ENCODE measurements at places on chromosomes 2 and 18. TPM values are rescaled to one million over a fixed set of nuclear protein-coding genes. Genes with fewer than 3 reads are reported as not detected.

The DSC2 gene
- total RNA-seq = 17.2 TPM

DNA sequence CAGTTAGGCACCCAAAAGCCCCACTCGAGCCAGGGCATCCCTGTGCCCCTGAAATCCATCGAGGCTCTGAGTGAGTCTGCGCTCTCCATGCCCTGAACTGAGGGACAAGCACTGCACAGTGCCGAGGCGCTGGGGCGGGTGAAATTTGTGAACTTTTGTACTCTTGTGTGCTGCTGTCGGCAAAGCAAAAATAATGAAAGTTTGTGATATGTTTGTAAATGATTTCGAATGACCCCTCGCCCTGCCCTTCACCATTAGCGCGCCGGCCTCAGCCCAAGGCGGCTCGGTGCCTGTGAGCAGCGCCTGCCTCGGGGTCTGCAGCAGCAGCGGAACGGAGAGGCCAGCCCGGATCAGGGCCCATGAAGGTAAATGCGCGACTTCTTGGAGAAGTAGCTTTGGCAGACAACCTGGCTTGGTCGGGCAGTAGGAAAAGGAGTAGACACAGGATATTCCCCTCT is 1.8 kb upstream of the HOXD4 start:
- no peak overlapping the region for H3K27ac ChIP-seq
- no peak overlapping the region for H3K4me3 ChIP-seq
- H3K4me1 ChIP-seq = no peaks in the 10 kb centered on the region
- peaks cover 98% of the 10 kb centered on the region for H3K27me3 ChIP-seq

DNA sequence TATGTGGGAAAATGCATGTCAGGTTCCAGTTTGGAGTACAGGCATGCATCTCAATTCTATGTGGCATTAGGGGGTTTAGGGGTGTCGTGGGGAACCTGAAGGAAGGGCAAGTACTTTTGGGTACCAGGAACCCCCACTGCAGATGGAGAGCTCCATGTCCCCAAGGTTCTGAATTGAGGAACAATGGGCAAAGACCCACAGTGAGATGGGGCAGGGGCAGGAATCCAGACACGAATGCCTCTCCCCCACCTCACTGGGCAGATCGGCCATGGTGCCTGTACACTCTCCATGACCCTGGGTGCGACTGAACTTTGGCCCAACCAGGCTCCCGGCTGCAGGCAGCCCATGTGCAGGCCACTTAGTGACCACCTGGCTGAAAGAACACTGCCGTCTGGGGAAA is 209.3 kb downstream of the HAUS1 start:
- no peaks in the 10 kb centered on the region for H3K36me3 ChIP-seq
- no peak for DNase-seq
- no peak overlapping the region for H3K4me3 ChIP-seq
- H3K27ac ChIP-seq = no peak overlapping the region
- H3K27me3 ChIP-seq = no peaks in the 10 kb centered on the region

GRCh38 chr2:160516547-160517365 is 23.1 kb upstream of the RBMS1 start:
- H3K4me3 ChIP-seq = no peak overlapping the region
- no peak for DNase-seq
- no peaks in the 10 kb centered on the region for H3K36me3 ChIP-seq
- no peak overlapping the region for H3K27ac ChIP-seq
- H3K27me3 ChIP-seq = no peaks in the 10 kb centered on the region
- no peaks in the 10 kb centered on the region for H3K4me1 ChIP-seq

DNA sequence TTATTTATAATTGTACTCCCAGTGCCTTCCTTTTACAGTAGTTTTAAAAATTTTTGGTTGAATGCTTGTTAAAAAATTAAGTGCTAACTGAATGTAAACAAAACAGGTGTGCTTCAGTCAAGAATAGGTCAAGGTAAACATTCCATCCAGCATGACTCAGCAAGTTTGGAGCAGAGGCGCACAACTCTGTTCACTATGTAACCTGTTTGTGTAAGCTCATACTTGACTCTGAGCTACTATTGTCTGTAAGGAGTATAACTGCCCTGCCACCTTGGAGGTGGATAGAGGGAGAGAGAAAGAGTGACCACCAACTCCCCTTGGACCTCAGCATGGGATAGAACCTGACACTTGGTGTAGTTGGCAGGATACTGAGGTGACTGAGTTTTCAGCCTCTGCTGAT is 207.4 kb upstream of the SYT4 start:
- no peak overlapping the region for H3K4me3 ChIP-seq
- H3K27ac ChIP-seq = no peak overlapping the region
- no peak for DNase-seq
- H3K27me3 ChIP-seq = no peaks in the 10 kb centered on the region

DNA sequence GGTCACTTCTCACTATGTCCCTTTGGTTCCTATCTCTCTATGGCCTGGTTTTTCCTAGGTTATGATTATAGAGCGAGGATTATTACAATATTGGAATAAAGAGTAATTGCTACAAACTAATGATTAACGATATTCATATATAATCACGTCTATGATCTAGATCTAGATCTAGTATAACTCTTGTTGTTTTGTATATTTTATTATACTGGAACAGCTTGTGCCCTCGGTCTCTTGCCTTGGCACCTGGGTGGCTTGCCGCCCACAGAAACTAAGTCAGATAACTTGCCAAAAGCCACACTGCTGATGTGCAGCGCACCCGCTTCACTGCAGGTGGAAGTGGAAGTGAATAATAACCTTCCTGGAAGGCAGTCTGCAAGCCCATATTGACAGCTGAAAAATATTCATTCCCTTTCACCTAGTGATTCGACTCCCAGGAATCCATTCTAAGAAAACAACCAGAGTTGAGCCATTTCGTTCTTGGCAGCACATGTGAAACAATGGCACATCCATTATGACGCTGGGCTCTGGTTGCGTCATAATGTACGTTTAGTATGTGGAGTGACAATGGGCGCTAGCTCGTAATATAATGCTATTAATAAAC is 725 bp upstream of the ANKRD53 start:
- H3K36me3 ChIP-seq = no peaks in the 10 kb centered on the region
- peak overlapping the region; percentile 94 for H3K27ac ChIP-seq
- peaks cover 9% of the 10 kb centered on the region for H3K4me1 ChIP-seq
- peak overlapping the region; percentile 76 for H3K4me3 ChIP-seq

- H3K4me1 ChIP-seq = no peaks in the 10 kb centered on the region
- peaks cover 56% of the 10 kb centered on the region for H3K36me3 ChIP-seq
- H3K27ac ChIP-seq = no peak overlapping the region
- H3K27me3 ChIP-seq = no peaks in the 10 kb centered on the region
Observed at GRCh38 chr2:131058920-131059319, 34.3 kb downstream of the FAM168B start.

DNA sequence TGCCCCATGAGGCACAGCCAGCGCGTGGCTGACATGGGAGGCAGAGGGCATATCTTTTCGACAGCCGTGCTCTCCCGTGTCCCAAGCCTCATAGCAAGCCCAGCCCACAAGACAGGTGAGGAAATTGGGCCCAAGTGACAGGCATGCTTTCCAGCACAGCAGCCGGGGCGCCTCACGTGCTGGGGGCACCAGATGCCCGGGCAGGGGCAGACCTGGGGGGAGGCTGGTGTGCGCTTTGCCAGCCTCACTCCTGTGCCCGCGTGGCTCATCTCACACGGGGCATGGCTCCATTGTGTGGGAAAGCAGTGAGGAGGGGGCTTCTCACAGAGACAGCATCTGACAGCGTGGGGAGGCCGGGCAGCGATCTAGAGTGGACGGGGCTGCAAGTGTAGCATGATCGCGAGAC is 93.2 kb downstream of the USP40 start:
- no peak overlapping the region for H3K27ac ChIP-seq
- DNase-seq = no peak
- H3K4me3 ChIP-seq = no peak overlapping the region
- H3K27me3 ChIP-seq = no peaks in the 10 kb centered on the region
- peaks cover 21% of the 10 kb centered on the region for H3K36me3 ChIP-seq
- H3K4me1 ChIP-seq = peaks cover 7% of the 10 kb centered on the region

- DNase-seq = no peak
- H3K27me3 ChIP-seq = no peaks in the 10 kb centered on the region
- H3K36me3 ChIP-seq = no peaks in the 10 kb centered on the region
- H3K27ac ChIP-seq = no peak overlapping the region
- no peaks in the 10 kb centered on the region for H3K4me1 ChIP-seq
Observed at GRCh38 chr2:35858216-35858615, 497.4 kb upstream of the CRIM1 start.

The SERPINB2 gene
- 0.38 TPM for total RNA-seq

DNA sequence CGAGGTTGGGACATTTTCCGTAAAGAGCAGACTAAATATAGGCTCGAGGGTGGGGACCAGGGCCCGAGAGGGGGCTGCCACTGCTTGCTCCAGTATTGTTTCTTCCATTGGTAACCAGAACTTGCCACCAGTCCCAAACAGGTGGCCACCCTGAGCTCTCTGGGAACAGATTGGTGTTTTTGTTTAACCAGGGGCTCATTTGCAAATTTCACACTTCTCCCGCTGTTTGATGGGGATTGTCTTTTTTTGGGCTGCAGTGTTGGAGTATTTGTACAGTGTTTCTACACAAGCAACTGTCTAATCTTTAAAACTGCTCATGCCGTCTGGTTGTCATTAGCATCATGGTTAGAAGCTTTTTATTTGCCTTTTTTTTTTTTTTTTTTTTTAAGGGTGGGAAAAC is 8.5 kb downstream of the AGAP1 start:
- no peak overlapping the region for H3K4me3 ChIP-seq
- no peaks in the 10 kb centered on the region for H3K27me3 ChIP-seq
- H3K27ac ChIP-seq = no peak overlapping the region
- peaks cover 35% of the 10 kb centered on the region for H3K4me1 ChIP-seq
- no peaks in the 10 kb centered on the region for H3K36me3 ChIP-seq

All from upper lobe of right lung (tissue), 1 donor.